ENCODE measurements at places on chromosomes 5 and 9.

DNA sequence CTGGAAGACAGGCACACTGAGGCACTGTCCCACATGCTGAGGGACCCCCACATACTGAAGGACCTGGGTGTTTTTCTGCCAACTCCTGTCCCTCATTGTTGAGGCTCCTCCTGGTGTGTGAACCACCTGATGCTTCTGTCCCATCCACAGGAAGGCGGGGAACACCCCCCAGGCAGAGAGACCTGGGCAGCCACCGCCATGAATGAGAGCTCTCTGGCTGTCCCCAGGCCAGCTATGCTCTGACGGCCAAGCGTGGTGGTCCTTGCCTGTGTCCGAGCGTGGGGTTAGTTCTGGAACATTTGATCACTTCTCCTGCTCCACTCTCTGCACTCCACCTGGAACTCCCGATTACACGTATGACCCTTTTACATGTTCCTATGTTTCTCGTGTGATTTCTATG lies 11.9 kb upstream of the LRRC14B start:
- DNase-seq: no peak

- DNase-seq: no peak
Observed at GRCh38 chr9:127050152-127050551, 72.3 kb downstream of the ANGPTL2 start.

DNA sequence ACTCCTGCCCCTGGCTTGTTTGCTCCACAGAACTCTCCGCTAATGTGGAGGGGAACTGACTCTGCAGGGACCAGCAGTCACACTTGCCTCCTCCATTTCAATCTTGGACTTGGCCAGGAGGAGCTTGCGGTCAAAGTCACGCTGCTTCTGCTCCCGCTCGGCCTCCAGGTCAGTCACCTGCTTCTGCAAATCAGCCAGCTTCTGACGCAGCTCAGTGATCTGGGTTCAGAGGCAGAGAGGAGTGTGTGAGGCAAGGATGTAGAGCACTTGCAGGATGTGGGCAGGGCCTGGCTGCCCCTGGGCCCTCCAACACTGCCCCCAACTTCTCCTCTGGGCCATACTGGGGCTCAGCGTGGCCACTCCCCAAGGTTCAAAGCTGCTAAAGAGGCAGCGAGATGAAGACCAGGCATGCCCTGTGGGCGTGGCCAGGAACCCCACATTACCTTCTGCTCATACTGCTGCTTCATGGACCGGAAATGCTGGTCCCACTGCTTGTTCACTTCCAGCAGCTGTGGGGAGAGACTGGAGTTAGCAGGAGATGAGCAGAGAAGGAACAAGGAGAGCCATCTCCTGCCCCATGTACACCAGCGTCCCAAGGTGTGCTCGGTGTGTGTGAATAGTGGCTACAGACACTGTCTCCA lies 22.2 kb downstream of the GPX3 start:
- DNase-seq: no peak

- DNase-seq: no peak
Observed at GRCh38 chr5:95053253-95053652, 231.6 kb downstream of the MCTP1 start.

- DNase-seq: no peak
Observed at GRCh38 chr5:167793700-167794099, 497.7 kb upstream of the WWC1 start.

DNA sequence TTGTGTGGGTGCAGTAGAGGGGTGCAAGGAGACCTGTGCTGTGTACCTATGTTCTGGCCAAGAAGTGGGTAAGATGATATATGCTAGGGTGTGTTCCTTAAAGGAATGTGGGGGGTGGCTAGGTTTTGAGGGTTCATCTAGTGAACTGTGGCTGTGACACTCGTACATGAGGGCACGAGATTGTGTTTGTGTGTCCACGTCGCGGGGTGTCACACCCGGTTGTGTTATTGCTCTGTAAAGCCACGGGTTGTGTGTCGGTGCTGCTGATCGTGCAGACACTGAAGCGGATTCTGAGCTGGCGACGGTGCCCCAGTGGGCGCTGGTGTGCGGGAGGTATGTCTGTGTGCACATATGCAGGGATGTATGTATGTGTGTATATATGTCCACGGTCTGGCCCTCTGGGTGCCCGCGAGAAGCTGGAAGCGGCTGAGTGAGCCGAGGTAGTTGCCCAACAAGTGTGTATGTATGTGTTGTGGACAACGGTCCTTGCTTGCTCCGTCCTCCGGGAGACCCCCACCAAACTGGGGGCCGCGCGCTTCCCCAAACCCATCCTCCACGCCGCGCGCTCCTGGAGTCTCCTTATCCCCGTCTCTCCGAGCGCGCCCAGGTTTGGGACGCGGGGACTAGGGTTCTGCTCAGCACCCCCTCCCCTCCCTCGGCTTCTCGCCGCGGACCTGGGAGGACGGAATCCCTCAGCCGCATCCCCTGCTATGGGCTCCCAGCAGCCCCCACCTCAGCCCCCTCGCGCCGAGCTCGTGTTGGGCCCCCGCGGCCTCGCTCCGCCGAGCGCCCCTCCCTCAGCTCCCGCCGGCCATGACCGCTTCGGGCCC lies 639 bp downstream of the PCDH1 start:
- no peak for DNase-seq

- no peak for DNase-seq
Observed at GRCh38 chr9:18606846-18607245, 132.9 kb downstream of the ADAMTSL1 start.

DNA sequence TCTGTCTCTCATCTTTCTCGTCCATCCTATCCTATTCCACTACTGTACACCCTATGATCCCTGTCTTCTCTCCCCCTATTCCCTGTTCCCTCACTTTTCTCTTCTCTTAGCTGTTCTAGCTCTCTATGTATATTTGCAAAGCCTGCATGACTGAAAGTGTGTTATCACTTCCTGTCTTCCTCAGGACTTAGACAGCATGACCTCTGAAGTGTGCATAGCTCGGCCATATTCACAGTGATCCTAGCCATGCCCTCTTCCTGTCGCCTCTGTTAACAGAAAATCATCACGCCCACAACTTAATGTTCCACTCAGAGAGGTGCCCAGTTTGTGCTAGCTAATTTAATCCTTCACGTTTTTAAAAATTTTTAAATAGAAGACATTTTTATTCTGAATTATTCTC lies 35.8 kb upstream of the CDH6 start:
- DNase-seq: no peak

- DNase-seq: peak; percentile 58
Observed at GRCh38 chr5:9544502-9545135, 1.3 kb downstream of the SEMA5A start.

DNA sequence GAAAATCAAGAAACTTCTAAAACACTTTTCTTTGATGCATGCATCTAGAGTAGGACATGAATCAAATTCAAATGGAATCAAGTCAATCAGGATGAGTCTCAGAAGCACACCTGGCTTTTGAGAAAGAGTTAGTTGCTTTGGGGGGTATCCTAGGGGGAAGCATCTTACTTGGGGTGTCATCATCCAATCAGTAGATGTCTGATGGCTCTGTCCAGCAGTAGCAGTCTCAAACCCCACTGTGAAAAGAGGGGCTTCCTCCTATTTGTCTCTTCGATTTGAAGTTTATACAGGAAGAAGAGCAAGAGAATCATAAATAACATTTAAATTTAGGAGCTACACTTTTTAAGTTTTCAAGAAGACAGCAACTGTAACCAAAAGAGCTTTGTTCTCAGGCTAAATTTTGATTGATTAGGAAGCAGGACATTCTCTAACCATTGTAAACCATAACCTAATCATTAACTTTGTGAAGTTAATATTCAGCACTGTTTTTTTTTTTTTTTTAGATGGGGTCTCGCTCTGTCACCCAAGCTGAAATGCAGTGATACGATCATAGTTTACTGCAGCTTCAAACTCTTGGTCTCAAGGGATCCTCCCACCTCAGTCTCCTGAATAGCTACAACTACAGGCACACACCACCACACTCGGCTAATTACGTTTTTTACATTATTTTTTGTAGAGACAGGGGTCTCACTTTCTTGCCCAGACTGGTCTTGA lies 614.7 kb downstream of the CSNK1G3 start:
- no peak for DNase-seq

DNA sequence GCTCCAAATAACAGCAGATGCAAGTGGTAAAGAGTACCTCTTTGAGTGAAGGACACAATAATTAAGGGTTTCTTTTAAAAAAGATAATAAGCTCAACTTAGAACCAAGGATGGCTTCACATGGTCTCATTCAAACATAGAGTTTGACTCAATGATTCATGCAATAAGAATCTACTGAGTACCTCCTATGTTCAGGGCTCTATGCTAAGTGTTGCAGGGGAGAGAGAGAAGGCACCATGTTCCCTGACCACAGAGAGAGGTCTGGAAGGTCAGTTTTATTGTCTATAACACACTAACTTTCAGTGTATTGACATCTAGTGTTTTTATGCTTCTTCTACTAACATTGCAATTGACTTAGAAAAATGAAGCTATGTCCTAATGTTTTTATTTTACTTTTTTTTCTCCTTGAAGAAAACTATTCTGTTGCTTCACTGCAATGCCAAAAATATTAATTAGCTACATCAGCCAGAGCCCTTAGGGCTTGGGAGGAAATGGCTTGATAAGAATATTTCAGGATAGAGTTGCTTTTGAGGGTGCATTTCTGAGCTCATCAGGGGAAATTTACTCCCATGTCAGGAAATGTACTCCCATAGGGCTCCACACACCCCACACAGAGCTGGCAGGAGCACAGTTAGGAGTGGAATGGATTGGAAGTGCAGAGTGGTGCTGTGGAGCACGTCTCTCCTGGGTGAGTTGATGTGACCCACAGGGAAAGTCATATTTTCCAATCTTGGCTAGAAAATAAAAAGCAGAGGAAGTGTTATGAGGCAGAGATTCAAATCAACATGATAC lies 106.6 kb downstream of the PDE8B start:
- no peak for DNase-seq

- no peak for DNase-seq
Observed at GRCh38 chr9:134899818-134900217, 17.9 kb downstream of the FCN1 start.

GRCh38 chr9:89853931-89854330 lies 249.1 kb downstream of the GADD45G start:
- no peak for DNase-seq

- DNase-seq: no peak
Observed at GRCh38 chr5:133934311-133934710, 34.1 kb downstream of the C5orf15 start.

DNA sequence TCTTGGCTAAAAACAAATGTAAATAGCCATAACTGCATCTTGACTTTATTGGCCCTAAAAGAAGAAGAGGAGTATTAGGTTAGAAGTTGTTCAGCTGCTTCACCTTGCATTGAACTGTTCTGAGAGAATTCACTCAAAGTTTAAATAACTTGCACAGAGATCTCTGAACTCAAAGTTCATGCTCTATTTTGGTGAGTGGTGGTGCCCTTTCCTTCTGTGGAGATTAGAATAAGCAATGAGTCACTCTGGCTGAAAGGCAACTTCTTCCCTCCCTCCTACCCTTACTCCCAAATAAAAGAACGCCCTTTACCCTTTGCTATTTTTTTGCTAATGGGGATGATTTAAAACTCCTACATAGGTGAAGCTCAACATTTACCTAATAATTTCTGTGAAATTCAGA lies 48.9 kb downstream of the ERMP1 start:
- no peak for DNase-seq

- DNase-seq: no peak
Observed at GRCh38 chr9:136004712-136005111, 43.5 kb upstream of the UBAC1 start.

DNA sequence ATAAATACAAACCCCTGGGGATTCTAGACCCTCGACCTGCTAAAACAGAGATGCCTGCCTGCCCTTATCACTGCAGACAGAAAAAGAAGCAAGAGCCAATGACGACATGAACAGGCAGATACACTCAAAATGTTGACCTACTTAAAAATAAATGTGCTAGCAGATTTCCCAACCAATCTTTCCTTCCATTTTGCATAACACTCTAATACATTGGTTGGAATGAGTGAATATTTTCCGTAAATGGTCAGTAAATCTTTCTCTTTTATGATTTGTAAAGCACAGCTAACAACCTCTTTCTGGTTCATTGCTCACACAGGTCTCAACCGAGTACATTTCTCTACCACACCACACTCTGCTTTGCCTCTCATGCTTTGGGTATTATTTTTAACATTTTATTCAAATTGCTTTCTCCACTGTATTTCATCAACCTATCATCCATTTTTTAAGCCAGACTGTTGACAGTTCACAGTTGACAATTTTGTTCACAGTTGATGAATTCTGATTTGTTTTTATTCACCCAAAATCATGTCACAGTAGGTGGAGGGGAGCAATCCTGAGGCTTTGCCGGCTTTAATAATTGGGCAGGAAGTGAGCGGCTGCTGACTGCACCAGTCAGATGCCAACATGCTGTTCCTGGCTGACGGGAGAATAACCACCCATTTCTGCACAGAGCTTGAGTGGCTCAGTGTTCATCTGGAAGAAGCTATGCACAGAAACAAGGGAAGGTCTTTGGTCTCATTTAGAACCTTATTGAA lies 426.6 kb downstream of the SPOCK1 start:
- DNase-seq: no peak

DNA sequence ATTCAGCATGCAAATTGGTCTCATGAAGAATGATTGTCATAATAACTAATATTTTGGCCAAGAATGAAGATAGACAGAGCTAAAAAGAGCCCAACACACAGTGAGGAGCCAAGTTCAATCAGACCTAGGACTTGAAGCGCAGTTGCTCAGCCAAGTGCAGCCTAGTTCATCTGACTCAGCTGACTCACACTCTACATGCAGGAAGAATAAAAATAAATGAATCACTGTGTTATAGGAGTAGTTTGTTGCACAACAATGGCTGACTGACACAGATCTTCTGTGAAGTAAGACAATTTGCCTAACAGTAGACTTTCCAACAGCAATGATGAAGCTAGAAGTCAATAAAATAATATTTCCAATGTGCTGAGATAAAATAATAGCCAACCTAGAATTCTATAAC lies 261.5 kb downstream of the CEMIP2 start:
- no peak for DNase-seq

GRCh38 chr5:1374679-1375055 lies 29.8 kb upstream of the CLPTM1L start:
- DNase-seq: no peak

DNA sequence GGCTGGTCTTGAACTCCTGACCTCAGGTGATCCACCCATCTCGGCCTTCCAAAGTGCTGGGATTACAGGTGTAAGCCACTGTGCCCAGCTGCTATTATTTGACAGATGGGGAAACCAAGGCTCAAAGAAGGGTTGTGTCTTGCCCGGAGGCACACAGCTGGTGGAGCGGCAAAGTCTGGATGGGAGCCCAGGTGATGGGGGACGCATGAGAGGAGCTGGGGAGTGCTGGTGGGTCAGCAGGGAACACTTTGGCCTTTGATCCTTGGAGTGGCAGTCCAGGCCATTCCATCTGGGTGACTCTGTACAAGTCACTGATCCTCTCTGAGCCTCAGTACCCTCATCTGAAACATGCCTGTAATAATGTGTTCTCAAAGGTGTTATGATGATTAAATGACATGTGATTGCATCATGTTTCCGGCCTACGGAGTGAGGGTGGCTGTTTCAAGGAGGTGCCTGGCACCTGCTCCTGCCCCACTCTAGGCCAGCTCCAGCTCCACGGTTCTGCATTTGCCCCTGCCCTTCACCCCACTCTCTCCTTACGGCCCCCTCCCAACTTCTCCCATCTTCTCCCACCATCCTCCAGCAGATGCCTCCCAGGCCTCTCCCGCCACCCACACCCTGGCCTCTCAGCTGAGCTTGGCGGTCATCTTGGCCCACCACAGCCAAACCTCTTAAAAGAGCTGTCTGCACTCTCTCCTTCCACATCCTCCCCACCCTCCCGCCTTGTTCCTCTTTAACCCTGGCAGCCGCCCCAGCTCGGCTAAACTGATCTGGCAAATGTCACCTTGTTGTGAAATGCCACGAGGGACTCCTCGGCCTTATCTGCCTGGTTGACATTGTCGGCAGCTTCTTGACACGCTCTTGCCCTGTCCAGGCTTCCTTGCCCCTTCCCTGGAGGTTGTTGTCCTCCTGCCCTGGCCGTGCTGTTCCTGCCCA lies 5.5 kb upstream of the DBN1 start:
- DNase-seq: no peak

GRCh38 chr5:6056280-6056679 lies 322.1 kb downstream of the MED10 start:
- no peak for DNase-seq
